ENCODE measurements at places on chromosomes 11 and 22.

DNA sequence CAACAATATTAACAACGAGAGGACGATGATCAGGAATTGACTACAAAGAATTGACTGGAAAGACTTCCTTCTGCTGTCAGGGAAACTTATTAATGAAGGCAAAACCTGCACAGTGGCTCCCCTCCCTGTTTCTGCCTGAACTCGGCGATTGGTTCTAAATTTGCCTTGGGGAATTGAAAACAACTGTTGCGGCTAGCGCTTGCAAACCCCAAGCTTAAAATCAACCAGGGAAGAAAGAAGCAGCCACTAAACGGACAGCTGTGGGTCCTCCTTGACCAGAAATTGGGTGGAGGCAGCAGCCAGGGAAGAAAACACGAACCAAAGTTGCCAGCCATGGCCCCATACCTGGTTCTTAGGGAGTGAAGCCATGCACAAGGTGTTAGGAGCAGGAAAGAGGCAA lies 383.5 kb upstream of the CADM1 start:
- no peak for DNase-seq

DNA sequence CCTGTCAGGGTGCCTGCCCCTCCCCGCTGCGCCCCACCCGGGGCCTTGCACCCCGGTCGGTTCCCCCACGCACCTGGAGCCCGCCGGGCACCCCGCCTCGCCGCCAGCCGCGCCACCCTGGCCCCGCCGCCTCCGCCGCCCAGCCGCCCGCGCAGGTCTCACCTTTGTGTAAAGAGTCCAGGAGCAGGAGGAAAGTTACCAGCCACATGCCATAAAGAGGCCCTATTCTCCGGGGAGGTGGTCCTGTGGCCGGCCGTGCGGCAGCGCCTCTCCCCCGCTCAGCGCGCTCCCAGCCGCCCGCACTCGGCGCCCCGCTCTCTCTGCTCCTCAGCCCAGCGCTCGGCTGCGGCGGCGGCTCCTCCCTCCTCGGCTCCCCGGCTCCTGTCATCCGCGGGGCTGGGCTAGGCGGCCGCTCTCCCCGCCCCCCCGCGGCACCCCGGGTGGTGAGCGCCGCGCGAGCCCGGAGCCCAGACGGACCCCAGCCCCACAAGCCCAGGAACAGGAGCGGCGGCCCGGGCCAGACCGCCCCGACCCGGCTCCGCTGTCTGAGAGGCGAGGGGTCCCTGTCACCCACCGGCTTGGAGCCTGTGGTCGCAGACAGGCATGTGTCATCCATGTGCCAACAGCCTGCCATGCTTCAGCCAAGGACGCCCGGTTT lies at the start of gene DSCAML1:
Gene DSCAML1, minus strand, starts transcription at position 345 of the 658 bp plus-strand sequence. Its CDS starts 137 bp downstream, at position 208.
- no peak for DNase-seq

GRCh38 chr11:64482588-64482987 lies 108.4 kb upstream of the SLC22A12 start:
- no peak for DNase-seq

GRCh38 chr22:33706100-33706499 lies 214.2 kb downstream of the LARGE1 start:
- DNase-seq, result no peak

GRCh38 chr11:12235553-12235946 lies 125.2 kb downstream of the MICAL2 start:
- no peak for DNase-seq

- DNase-seq, result no peak
These were observed 13.5 kb downstream of the CBX6 start for GRCh38 chr22:38858492-38858891.

GRCh38 chr11:108754901-108755625 lies 90.2 kb downstream of the DDX10 start:
- no peak for DNase-seq

GRCh38 chr11:13685461-13686108 lies 17.1 kb downstream of the FAR1 start:
- DNase-seq, result no peak

DNA sequence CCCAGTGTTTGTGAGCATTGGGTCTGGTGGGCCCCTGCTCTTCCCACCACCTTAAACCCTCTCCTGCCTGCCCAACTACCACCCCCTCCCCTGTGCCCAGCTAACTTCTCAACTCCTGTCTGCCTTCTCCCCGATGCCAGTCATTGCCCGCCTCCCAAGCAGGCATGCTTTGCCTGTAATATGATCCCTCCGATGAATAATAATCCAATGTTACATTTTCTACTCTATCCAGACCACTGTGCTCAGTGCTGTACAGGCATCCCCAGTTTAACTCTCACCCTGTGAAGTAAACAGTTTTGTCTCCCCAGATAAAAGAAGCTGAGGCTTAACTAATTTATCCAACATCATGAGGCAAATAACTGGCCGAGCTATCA lies 35.5 kb upstream of the OLFML1 start:
- DNase-seq, result no peak

All from GM12892 (cell line).